Stimulated activated CD4-positive, alpha-beta T cell treated with anti-CD3 and anti-CD28 coated beads, Interleukin-1b, Interleukin-23, amount 100 ng/mL, for 1 hour (primary cell): ENCODE measurements at places on chromosomes 5 and 9.

GRCh38 chr5:146662229-146662628 is 146.2 kb upstream of the GPR151 start:
- DNase-seq: no peak

DNA sequence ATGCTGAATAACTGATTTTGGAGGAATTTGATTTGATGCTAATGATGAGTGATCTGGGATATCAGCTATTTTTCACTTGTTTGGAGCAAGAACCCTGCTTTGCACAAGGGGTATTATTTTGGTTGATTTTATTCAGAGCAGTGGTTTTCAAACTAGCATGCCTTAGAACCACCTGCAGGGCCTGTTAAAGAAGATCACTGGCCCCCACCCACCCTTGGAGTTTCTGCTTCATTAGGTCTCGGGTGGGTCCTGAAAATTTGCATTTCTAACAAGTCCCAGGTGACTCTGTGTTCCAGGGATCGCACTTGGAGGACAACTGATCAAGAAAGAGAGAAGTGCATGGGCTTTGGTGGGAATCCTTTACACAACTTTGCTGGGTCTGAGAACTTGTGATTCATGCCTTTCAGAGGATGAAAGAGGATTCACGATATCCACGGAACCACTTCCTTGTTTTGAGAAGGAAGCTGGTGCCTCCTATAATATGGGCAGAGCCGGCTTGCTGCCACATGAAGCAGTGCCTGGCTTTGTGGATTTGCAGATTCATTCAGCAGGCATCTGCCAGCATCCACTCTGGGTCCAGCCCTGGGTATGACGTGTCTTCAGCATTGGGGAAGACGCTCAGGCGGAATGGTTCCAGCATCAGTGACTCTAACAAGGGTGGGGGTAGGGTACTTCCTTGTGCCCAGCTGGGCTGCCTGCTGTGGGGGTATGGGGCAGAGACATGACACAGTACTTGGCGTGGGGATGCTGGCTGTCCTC is 106.6 kb upstream of the PITX1 start:
- DNase-seq: no peak

GRCh38 chr9:128628471-128629048 is 28.1 kb downstream of the DYNC2I2 start:
- no peak for DNase-seq

GRCh38 chr9:7324152-7324598 is 475.4 kb downstream of the DMAC1 start:
- no peak for DNase-seq

DNA sequence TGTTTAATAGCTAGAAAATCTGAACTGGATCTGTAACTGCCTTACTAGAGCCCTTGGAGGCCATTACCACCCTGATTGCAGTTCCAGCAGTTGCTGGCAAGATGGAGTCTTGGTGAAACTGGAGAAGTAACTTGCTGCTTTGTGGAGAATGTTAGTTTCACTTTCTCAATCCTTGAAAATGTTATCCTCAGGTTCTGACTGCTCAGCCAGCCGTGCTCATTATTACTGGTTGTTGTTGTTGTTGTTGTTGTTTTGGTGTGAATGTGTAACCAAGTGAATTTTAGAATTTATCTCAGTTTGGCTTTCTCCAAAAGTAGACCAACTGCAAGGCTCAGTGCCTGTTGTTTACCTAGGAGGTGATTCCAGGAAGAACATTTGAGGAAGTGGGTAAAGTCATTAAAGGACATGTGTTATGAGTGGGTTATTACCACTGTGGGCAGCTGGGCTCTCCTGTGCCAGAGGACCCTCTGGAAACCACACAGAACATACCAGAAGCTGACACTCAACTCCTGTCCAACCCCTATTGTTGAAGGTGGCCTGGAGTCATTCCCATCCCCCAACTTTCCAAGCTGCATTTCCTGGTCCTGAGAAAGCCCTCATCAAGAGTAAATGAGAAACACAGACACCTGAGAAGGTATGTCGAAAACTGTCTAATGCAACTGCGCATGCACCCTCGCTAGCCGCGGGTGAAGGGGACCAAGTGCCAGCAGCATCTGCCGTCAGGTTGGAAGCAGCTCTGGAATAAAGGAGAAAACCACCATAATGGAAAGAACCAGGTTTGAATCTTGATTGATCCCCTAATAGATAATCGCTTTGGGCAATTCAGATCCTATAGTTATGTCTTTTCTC is 111.6 kb downstream of the CMYA5 start:
- no peak for DNase-seq

DNA sequence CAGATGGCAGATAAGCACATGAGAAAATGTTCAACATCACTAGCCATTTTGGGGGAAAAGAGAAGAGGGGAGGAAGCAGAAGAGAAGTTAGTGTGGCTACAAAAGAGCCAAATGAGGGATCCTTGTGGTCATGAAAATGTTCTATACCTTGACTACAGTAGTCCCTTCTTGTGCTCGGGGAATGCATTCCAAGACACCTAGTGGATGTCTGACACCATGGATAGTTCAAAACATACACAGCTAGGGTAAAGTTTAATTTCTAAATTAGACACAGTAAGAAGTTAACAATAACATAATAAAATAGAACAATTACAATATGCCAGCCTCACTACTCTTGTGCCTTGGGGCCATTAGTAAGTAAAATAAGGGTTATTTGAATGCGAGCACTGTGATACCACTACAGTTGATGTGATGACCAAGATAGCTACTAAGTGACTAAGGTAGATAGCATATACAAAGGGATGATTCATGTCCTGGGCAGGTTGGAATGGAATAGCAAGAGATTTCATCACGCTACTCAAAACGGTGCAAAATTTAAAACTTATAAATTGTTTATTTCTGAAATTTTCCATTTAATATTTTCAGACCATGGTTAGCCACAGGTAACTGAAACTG is 344.1 kb downstream of the NR2F1-AS1 start:
- DNase-seq: no peak

DNA sequence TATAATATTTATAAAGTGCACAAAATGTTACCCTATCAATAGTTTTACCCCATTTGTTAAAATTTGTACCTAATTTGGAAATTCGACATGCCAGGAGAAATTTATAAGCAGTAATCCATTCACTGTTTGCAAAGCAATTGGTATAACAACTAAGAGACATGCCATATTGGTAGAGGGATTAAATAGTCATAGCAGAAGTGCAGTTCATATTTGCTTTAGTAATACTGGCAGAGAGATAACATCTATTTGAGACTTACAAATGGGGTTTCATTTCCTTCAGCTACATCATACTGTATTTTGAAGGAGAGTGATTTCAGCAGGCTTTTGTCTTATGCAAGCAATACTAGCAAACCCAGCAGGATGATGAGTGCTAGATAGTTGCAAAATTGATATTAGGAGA is 610.4 kb upstream of the CDH10 start:
- no peak for DNase-seq

GRCh38 chr9:37669232-37669631 is 18.5 kb downstream of the FRMPD1 start:
- DNase-seq: no peak

DNA sequence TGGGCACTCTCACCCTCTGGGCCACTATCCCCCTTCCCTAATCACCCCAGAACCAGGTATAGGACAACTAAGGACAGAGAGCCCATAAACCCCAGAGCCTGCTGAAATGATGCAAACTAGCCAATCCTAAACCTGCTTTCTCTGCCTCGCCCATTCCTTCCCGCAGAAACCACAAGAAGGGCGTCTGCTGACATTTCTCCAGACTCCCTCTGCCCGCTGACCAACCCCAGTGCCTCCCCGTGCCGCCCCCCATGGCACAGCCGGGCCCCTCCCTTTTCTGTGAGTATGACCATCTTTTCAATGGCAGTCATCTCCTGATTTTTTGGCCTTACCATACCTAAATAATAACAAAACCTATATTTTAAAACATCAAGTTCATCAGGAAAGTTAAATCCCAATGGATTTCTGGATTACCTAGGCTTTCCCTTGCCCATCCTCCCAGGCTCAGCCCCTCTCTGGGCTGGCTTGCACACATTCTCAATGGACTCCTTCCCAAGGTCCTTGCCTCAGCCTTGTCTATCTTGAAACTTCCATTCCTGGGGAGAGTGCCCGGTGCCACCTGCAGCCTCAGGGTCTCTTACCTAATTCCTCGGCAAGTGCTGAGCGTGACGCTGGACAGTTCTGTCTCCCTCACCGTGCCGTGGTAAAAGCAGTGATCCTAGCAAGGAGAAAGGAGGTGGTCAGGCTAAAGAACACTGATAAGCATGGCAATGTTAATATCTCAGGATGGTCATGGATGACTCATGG is 45.2 kb downstream of the ADAM19 start:
- no peak for DNase-seq

DNA sequence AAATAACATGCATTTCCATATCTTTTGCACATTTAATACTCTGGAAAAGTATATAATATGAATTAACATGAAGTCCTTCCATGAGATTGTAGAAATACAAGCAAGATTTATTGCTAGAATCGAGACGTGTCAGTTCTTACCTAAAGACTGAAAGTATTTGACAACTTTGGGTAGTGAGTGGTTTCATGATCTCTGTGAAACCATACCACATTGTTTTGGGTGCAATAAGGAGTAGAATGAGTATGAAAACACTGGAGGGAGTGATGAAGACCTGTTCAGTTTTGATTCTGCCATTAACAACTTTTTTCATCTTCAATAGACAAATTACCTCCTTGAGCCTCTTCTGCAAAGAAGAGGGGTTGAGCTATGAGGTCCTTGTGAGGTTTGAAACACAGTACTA is 133.7 kb downstream of the NUDT12 start:
- no peak for DNase-seq

- no peak for DNase-seq
Observed at GRCh38 chr5:131081913-131082488, 83.1 kb downstream of the HINT1 start.

- no peak for DNase-seq
Observed at GRCh38 chr9:127204771-127205470, 59.7 kb upstream of the GARNL3 start.

GRCh38 chr9:134224127-134224526 is 59.8 kb upstream of the RNU6ATAC start:
- DNase-seq: no peak

DNA sequence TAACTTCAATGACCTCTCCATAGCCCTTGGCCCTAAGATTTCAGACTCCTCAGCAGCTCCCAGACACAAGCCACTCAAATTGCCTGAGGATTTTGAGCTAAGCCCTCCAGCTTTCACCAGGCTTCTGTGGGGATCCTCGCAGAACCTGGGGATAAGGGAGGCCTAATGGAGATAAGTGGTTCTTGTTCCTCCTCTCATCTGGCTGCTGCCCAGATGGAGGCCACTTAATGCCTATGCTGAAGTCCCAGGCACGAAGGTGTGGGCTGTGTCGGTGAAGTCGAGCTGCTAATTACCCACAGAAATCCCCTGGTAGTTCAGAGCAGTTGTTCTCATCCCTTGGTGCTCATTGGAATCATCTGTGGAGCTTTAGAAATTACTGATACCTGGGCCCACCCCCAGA is 10.3 kb upstream of the FAT2 start:
- no peak for DNase-seq

- no peak for DNase-seq
Observed at GRCh38 chr5:176388003-176388443, 375 bp downstream of the NOP16 start.

- no peak for DNase-seq
Observed at GRCh38 chr9:129077236-129077635, 3.7 kb upstream of the DOLPP1 start.

GRCh38 chr9:130588416-130588815 is 9.0 kb downstream of the FUBP3 start:
- no peak for DNase-seq

DNA sequence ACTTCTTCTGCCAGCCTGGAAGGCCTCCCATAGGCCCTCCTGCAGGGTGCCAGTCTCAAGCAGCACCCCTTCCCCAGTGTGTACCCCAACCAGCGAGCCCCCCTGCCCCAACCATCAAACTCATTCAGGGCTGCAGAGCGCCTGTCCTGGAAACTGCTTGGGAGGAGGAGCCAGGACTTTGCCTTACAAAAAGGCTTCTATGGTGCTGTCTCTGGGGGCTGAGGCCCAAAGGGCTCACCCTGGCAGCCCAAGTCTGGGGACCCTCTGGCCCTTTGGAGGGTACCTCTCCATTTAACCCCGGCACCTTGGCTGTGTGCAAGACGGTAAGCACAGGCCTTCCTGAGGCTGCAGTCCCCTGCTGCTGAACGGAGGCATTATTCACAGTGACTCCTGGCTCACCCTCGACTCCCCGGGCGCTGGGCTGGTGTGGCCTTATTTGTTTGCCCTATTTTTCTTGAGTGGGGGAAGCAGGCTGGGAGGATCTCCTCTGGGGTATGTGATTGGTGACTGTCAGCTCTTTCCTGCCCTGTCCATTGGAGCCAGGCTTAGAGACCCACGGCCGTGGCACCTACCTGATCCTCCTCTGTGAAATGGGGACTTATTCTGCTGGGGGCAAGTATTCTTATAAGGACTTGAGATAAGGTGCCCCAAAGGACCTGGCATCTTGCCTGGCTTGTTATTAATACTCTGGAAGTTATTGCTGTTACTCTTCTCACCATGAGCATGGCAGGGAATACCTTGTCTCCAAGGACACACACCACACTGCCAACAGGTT is 5.8 kb downstream of the LMX1B start:
- DNase-seq: no peak

GRCh38 chr9:126471084-126471624 is 142.6 kb upstream of the LMX1B start:
- DNase-seq: no peak

GRCh38 chr5:32018476-32019436 is 155.4 kb downstream of the GOLPH3 start:
- no peak for DNase-seq

GRCh38 chr5:149774906-149775305 is 44.8 kb downstream of the PPARGC1B start:
- DNase-seq: no peak
